Fibroblast of skin of right quadriceps (primary cell): ENCODE measurements at places on chromosomes 7 and 10.

GRCh38 chr10:79066411-79067240, 2.1 kb upstream of the ZMIZ1 start:
- peak; percentile 50 for DNase-seq

DNA sequence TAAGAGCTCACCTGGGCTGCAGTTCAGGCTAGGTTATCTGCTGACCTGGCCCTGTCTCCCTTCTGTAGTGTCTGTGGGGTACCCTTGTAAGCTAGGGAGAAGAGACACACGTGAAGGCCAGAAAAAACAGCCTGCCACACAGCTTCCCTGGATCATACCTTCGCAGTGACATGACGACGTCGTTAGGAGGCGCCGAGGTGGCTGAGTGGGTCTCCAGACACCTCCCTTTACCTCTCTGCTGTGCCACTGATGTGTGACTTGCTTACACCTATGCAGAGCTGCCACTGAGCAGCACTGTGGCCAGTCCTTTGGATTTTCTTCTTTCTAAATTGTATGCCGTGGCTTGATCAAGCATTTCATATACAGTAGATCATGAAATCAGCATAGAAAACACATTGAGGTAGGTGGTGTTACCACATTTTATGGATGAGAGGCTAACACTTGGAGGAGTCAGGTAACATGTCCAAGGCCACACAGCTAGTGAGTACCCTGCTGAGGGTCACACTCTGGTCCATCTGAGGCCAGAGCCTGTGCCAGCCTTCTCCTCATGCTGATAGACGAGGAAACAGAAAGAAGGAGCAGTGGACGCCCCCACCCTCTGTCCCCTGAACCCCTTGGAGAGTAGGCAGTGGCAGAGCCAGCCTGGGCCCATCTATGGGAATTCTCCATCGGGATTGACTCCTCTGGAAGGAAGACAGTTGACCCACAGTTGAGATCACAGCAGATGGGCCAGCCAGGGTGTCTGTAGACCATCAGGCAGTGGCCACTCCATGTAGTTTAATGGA, 23.1 kb downstream of the HTRA1 start:
- no peak for DNase-seq

GRCh38 chr7:42269161-42269560, 32.2 kb upstream of the GLI3 start:
- no peak for DNase-seq

GRCh38 chr7:75809396-75809795, 4.2 kb downstream of the CCL24 start:
- DNase-seq = no peak
